ENCODE measurements at places on chromosomes 16 and 17.

- peak; percentile 45 for DNase-seq
Observed at GRCh38 chr16:89422905-89423630, 67.3 kb downstream of the ANKRD11 start.

- DNase-seq = no peak
Observed at GRCh38 chr16:76955629-76956028, 235.4 kb upstream of the MON1B start.

DNA sequence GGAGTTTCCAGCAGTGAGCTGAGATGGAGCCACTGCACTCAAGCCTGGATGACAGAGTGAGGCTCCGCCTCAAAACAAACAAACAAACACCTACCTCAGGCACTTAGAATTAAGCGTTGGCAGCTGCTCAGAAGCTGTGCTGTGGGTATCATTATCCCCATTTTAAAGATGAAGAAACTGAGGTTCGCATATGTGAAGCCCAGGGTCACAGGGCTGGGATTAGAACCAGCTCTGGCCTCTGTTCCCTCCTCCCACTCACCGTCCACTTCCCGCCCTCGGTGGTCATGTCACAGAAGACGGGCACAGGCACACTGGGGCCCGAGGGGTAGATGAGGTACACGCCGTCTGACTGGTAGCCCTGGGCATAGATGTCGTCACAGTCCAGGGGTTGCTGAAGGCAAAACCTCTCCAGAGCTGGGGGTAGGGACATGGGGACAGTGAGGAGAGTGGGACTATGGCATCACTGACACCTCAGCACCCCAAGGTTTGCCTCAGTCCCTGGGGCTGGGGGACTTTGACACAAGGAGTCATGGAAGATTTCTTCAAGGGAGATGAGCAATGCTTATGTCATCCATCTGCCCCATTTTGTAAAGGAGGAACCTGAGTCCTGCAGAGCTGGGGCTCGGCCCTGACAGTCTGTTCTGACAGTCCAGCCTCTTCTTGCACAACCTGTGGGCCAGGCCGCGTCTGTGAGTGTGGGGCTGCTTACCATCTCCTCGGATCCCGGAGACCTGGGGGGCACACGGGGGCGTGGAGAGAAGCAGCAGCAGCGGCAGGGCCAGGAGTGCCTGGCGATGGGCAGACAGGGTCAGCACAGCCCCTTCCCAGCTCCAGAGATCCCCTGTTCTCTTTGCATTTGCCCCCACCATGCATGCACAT, 700 bp downstream of the MFAP4 start:
- DNase-seq = peak; percentile 88

GRCh38 chr17:74249590-74250270, 24.3 kb upstream of the DNAI2 start:
- DNase-seq = no peak

GRCh38 chr16:10936272-10936984, 5.8 kb downstream of the DEXI start:
- no peak for DNase-seq

- no peak for DNase-seq
Observed at GRCh38 chr17:29041571-29041970, 1.4 kb upstream of the PIPOX start.

Measured in AG10803 (cell line).